CD4-positive, alpha-beta T cell treated with Interleukin-15 for 4 hours (primary cell): ENCODE measurements at places on chromosomes 16 and 17.

DNA sequence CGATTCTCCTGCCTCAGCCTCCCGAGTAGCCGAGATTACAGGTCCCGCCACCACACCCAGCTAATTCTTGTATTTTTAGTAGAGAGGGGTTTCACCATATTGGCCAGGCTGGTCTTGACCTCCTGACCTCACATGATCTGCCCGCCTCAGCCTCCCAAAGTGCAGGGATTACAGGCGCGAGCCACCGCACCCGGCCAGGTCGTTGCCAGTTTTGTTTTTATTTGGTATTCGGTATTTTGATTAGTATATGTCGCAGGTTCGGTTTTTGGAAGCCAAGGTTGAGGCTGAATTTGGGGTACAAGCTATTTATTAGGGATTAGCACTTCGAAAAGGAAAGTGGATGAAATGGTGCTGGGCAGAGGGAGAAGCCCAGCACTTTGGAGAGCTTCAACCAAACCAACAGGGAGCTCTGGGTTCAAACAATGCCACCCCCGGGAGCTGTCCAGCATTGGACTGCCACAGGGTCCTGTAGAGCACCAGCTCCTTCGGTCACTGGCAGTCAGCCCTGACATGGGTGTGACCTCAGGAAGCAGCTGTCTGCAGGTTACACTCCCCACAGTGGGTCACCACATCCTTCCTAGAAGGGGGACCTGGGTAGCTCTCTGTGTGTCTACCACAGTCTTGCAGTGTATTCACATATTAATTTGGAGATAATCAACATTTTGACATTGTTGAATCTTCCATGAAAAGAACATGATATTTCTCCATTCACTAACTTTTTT is 1.5 kb upstream of the CLEC10A start:
- peak; percentile 27 for DNase-seq

DNA sequence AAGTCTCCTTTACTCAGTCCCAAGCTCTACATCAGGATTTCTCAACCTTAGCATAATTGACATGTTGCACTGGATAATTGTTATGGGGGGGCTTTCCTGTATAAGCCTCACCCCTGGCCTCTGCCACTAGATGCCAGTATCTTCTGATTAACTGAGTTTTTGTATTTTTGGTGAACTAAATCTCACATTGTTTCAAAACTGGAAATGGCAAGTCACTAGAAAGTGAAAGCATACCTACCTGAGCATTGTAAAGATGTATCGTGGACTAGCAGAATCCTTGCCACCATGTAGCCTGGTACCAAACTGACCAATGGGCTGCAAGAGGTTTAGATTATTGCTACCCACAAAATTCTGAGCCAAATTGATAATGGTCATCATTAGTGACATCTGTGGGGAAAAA is 15.0 kb downstream of the TOP2A start:
- DNase-seq = peak; percentile 8

- no peak for DNase-seq
Observed at GRCh38 chr17:28929787-28930186, 21.5 kb downstream of the PHF12 start.

GRCh38 chr16:88783391-88784073 is 1.5 kb downstream of the PIEZO1 start:
- no peak for DNase-seq

- no peak for DNase-seq
Observed at GRCh38 chr17:43839670-43840108, 6.7 kb upstream of the MPP3 start.

GRCh38 chr17:17691468-17692263 is 10.4 kb downstream of the RAI1 start:
- DNase-seq = no peak

DNA sequence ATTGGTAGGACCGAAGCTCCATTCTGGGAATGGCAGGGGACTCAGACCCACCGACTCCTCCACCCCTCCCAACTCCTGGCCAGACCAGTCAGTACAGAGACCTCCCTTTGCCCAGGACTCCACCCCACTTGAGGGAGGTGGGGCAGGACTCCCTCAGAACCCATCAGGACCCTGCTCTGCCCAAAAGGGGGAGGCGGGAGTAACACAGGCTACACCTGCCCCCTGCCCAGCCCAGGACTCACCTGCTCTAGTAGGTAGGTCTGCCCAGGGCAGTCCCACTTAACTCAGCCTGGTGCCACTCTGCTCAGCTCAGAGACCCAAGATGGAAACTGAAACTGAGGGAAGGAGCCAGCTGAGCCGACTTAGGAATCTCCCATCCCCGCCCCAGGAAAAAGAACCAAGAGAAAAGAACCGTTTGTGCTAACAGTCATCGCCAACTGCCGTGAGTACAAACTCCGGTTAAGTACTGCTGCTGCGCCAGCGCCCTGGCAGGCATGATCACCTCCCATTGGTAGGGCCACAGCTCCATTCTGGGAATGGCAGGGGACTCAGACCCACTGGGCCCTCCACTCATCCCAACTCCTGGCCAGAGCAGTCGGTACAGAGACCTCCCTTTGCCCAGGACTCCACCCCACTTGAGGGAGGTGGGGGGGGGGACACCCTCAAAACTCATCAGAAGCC is 503 bp downstream of the DHX58 start:
- peak; percentile 24 for DNase-seq

- DNase-seq = no peak
Observed at GRCh38 chr16:77511053-77511452, 76.2 kb upstream of the ADAMTS18 start.

GRCh38 chr17:15412606-15413005 is 54.8 kb downstream of the CDRT4 start:
- no peak for DNase-seq

DNA sequence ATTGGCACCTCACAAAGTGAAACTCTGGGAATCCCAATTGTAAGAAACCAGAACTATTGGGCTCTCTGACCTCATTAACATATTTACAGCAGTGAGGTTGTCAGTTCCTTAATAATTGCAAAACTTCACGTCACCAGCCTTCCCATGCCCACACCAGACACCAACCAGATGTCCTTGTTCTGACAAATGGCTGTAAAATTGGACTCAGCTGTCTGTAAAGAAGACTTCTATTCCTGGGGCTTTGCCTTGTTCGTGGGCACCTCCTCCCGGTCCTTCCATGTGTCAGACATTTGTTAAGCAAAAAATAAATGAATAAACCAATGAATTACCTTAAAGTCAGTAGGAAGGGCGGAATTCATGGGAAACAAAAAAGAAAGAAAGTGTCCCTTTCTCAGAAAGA is 284.3 kb upstream of the CDH11 start:
- DNase-seq = no peak

- DNase-seq = no peak
Observed at GRCh38 chr17:72950242-72950931, 142.1 kb downstream of the SLC39A11 start.

GRCh38 chr16:21267298-21267697 is 10.8 kb downstream of the CRYM start:
- DNase-seq = no peak

DNA sequence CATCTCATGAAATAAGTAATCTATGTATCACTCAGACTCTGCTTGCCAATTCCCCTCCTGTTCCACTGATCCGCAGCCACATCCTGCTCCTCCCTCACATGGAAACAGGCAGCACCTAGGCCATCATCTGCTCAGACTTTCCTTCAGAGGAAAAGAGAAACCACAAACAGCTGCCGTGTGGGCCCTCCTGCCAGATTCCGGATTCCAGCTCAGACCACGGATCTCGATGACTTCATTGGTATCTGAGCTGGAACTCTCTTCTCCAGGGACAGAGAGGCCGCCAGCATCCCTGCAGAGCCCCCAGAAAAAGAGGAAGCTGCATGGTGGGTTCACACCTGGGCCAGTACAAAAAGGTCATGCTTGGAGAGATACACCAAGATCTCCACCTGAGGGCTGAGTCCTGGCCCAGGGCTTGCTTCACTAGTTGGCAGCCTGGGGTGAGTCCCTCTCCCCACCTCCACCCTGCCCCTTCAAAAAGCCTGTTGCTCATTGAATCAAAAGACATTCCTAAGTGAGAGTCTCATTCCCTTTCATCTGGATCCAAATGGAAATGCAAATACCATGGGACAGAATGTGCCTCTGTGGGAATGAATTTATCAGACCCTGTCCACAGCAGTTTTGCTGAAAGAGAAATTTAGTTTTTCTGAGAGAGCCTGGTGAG is 47.2 kb downstream of the HOXB1 start:
- no peak for DNase-seq

GRCh38 chr16:66871840-66872239 is 8.5 kb upstream of the PDP2 start:
- no peak for DNase-seq

DNA sequence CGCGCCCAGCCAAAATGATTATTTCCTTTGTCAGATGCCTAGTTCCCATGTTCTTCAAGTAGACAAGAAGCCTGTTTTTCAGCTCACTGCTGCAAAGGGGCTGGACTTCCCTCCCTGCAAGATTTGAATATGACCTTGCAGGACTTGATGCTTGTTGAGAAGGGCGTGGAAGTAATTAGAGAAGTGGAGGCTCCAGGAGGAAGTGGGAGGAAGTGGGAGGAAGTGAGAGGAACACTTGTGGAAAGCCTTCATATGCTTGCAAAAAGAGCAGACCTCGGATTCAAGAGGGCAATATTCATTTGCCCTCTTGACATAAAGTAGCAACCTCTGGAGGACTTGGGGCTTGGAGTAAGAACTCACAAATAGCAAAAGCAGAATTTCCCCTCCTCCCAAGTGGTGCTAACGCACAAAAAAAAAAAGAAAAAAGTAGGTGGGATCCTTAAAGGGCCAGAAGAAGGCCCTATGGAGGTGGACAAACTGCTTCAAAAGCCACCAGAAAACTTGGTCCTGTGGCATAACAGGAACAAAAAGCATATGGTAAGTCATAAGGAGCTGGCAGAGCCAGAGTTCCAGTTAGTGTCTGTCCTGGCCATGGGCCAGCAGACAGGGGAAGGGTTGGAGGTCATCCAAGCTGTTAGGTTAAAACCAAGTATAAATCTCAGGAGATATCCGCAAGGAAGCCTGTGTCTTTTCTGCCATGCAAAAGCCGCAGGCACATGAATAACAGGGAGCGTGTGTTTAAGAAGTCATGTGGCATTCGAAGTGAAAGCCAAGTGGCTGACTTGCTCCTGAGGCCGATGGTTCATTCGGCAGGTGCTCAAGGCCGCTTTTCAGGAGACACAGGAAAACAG is 20.6 kb upstream of the PRKAR1A start:
- peak; percentile 17 for DNase-seq

GRCh38 chr16:75559564-75560372 is 3.7 kb upstream of the TMEM231 start:
- no peak for DNase-seq

DNA sequence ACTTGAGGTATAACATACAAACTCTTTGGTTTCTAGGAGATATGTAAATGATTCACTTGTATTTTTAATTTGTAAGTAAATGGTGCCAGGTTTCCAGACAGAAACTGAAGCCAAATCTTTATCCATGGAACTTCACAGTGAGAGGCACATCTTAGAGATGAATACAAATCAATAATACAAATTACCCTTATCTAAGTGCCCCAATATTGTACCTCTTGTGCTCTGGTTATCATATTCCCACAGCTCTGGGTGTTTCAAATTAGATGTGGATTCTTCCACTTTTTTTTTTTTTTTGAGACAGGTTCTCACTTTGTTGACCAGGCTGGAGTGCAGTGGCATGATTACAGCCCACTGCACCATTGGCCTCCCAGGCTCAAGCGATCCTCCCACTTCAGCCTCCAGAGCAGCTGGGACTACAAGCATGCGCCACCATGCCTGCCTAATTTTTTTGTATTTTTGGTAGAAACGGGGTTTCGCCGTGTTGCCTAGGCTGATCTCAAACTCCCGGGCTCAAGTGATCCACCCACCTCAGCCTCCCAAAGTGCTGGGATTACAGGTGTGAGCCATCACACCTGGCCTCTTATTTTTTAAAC is 38.0 kb upstream of the DHX40 start:
- no peak for DNase-seq
